Smooth muscle cell of the brain vasculature (primary cell): ENCODE measurements at places on chromosomes 12 and 14.

DNA sequence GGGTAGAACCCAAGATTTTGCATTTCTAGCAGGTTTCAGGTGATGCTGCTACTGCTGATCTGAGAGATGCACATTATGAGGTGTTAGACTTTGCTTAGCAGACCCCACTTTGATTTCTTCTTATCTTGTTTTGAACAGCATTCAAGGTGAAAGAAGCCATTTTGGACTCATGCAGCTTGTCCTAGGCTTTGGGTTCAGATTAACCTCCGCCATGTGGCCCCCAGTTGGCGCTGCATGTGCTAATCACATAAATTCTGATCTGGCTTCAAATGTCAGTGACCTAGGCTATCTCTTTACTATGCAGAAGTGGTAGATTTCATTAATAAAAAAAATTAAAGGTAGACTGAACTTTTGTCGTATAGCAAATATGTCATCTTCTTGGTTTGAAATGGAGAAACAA, 89.8 kb upstream of the DYRK2 start:
- DNase-seq, result no peak

DNA sequence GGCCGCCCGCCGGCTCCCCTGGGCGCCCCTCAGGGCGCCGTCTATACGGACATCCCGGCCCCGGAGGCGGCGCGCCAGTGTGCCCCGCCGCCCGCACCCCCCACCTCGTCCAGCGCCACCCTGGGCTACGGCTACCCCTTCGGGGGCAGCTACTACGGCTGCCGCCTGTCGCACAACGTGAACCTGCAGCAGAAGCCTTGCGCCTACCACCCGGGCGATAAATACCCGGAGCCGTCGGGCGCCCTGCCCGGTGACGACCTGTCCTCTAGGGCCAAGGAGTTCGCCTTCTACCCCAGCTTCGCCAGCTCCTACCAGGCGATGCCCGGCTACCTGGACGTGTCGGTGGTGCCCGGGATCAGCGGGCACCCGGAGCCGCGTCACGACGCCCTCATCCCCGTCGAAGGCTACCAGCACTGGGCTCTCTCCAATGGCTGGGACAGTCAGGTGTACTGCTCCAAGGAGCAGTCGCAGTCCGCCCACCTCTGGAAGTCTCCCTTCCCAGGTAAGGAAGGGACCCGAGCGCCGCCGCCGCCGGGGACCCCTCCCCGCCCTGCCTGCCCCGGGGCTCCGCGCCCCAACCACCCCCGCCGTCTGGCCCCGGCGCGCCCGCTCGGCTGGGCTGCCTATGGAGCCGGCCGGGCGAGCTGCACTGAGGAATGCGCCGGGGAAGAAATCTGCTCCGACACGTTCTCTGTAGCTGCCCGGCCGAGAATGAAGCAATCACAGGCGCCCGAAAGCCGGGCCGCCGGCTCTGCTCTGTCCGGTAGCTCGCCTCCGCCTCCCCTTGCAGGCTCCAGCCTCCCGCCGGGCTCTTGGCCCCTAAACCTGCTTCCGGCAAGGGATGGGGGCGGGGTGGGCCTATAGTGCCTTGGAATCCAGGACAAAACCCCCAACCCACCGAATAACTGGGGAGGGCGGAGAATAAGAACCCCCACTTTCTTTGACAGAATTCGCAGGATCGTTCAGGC, 794 bp downstream of the HOXC13 start:
- no peak for DNase-seq

- DNase-seq, result no peak
These were observed 26.2 kb upstream of the YY1 start for GRCh38 chr14:100212476-100213333.

DNA sequence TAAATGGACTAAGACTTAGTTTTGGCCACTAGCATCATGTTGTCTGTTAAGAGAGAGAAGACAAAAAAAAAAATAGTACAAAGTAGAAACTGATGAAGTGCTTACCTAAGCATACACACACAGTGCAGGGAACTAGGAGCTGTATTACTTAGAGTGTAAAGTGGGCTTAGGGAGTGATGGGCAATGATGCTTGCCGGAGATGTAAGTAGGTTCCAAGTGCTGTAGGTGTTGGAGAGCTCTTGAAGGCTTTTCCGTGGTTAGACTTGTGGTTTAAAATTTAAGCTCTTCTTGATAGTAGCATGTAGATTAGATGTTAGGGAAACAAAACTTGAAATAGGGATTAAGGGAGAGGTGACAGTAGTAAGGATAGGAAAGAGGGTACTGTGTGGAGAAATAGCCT, 34.7 kb downstream of the MIA2 start:
- DNase-seq, result no peak

DNA sequence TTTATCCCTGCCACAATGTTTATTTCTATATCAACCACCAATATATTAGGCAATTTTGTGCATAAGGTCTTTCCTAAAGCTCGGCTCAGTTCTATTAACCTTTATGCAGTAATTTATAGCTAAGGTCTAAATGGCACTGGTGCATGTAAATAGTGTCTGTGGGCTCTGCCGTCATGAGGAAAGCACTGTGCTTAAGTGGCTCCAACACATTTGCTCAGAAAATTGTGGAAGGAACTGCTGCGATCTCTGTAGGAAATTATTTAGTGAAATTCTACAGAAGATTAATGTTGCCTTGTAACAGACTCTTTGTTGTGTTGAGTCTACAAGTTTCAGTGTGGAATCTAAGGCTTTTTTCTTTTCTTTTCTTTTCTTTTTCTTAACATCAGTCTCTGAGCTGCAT, 54.0 kb upstream of the EGLN3 start:
- DNase-seq, result no peak

DNA sequence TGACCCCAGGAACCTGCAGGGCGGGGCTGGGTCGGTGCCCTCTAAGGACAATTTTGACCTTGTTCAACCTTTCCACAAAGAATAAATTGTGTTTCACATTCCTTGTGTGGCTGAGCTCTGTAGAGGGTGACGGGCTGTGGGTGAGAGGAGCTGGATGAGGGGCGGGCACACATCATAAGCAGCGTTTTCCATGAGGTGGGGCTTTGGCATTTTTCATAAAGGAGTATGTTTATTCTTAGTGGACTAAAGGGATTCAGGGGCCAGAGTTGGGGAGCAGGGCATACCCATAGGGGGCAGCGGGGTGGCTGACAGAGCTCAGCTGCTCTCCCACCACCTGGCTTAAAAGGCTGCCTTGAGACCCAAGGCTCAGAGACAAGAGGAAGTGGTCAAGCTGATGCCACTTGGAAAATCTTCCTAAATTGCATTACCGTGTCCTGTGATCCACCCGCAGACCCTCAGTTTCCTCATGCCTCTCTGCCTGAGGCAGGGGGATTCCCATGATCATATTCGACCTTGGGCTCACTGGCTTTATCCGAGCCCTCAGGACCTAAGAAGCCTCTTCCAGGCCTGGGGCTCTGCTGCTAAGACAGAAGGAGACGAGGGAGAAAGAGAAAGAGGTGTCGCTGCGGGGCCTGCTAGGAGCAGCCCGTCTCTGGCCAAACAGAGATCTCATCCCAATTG, 11.4 kb downstream of the MMP14 start:
- DNase-seq, result no peak

DNA sequence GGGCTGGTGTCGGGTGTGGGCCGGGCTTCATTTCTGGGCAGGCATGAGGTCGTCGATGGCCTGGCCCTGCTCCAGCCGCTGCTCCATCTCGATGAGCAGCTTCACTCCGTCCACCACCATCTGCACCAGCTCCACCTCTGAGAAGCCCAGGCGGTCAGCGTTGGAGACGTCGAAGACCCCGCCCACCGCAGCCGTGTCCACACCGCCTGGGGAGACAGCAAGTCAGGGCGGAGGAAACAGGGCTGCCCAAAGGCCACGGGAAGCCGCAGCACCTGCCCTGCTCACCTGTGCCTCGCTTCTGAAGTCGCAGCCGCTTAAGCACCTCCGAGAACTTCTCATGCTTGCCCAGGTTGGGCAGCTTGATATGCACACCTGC, 2.8 kb downstream of the CKB start:
- no peak for DNase-seq

DNA sequence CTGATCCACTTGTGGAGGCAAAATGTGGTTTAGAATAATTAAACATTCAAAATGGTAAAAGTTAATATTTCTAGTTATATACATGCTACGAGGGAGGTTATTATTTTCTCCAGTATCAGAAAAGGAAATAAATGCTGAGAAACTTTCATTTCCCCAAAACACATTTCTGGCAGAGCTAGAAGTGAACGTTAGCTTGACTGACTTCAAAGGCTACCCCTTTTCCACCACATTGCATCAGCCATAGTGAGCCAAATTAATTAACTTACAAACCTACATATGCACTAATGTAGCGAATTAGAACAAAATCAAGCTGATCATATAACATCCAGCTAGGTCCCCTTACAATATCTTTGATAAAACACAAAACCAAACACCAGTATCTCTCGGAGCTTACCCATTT, 49.3 kb upstream of the RERGL start:
- no peak for DNase-seq

GRCh38 chr14:30861200-30861599, 13.2 kb upstream of the COCH start:
- DNase-seq, result no peak

GRCh38 chr12:47672068-47672467, 33.8 kb downstream of the RPAP3 start:
- no peak for DNase-seq

DNA sequence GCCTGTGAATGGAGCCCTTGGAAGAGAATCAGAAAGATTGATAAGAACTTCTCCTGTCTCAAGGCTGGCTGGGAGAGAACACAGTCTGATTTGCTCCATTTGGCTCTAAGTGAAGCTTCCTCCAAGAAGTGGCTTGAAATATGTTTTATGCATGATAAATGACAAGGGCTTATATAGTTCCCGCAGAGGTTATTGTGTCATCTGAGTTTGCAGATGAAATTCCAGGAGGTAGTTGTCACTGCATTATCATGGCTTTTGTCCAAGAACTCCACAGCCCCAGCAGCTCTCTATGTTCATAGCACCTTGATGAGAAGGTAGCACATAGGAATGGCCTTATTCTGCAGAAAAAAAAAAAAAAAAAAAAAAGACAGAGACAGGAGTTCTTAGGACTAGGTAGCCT, 108.5 kb downstream of the DACT1 start:
- DNase-seq, result no peak

GRCh38 chr12:80702889-80703805, 4.3 kb upstream of the MYF6 start:
- peak; percentile 9 for DNase-seq

DNA sequence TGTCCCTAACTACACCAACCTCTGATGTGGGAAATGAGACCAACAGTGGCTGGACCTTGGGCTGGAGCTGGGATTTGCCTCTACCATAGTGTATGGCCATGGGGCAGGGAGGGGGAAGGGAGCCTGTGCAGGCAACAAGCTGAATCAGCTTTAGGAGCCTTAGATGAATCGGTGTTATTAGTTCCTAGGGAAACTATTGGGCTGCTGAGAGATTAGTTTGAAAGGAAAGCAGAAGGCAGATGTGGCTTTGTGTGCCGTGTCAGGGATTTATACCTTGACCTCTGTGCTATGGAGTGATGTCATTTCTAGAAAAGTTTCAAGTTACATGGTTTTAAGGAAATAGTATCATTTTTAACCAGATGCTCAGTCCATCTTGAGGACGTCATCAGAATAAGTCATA, 19.5 kb upstream of the GAS2L3 start:
- DNase-seq, result no peak

DNA sequence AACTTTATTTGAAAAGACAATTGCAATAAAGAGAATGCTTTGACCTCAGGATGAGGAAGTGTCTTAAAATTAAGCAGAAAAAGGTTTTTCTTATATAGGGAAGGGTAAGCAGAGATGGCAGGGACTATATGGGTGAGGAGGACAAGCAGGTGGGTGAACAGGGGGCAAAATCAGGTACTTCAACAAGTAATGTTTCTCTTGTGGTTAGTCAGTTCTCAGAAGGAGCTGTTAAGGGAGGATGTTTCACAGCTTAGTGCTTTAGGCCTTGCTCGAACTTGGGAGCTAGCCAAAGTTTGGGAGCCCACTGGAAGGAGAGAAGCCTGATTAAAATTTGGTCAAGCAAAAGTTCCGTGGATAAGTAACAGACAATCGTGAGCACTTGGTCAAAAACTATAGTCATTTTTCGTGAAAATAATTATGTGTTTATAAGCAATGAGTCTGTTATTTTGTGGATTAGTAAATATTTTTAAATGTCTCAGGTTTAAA, 364.2 kb upstream of the TMPO start:
- no peak for DNase-seq

- DNase-seq, result no peak
These were observed 1294.0 kb downstream of the AACS start for GRCh38 chr12:126359216-126359615.

GRCh38 chr14:100410056-100410565, 87.0 kb downstream of the SLC25A47 start:
- peak; percentile 59 for DNase-seq

DNA sequence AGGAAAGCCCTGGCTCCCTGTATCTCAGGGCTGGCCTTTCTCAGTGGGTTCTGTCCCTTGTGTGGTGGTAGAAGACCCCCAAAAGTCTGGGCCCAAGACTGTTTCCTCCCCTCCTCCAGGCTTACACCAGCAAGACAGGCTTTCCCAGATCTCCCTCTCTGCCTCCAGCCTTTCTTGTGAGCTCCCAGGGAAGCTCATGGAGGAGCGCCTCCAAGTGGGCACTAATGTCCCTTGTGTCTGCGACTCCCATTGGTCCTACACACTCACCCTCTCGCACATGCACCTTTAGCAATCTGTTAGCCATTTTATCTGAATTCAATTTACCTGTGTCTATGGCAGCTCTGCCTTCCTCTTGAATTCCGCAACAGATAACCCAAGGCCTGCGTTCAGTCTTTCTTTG, 251.1 kb upstream of the CAND1 start:
- no peak for DNase-seq
